ENCODE measurements at places on chromosomes 3 and 15.

- no peak for DNase-seq
These were observed 28.9 kb upstream of the ZNF385D start for GRCh38 chr3:21779909-21780308.

DNA sequence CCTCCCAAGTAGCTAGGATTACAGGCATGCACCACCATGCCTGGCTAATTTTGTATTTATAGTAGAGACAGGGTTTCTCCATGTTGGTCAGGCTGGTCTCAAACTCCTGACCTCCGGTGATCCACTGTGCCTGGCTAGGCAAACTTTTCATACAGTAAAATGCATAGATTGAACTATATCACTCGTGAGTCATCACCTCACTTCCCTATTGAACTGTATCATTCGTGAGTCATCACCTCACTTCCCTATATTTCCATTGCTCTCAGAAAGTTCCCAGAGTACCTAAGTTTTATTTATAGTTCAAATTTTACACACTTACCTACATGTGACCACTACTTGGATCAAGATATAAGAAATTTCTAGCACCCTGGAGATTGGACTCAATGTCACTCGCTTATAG, 73.6 kb upstream of the ACAD9 start:
- no peak for DNase-seq

DNA sequence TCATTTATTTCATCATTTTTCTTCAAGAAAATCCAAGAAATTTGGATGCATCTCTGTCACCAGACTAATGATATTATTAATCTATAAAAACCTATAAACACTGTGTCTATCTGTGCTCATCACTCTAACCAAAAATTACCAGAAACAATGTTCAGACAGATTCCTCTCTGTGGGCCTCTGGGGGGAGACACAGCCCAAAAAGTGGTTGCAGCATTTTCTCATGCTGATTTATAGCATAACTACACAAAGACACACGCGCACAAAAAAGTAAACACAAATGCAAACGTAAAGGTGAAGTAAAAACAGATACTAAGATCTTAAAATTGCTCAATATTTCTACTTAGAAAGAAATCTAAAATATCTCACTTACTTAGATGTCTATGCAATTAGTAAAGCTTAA, 976.0 kb downstream of the GBE1 start:
- DNase-seq: no peak

GRCh38 chr3:185361920-185362319, 1.0 kb upstream of the MAP3K13 start:
- DNase-seq: peak; percentile 9

DNA sequence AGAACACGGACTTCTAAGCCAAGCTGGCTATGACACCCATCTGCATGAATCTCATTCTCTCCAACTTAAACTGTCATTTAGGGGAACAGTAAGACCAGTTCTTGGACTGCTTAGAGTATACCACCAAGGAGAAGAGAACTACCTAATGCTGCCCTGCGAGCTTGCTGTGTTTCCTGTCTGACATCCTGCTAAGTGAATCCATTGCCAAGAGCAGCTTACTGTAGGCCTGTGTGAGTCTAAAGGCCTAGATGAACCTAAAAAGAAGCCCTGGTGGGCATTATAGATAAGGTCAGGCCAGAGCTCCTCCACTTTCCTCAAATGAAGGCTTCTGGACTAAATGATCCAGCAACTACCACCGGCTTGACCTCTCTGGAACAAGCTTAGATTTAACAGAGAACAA, 15.0 kb downstream of the LZTFL1 start:
- no peak for DNase-seq

GRCh38 chr3:87287011-87287410, 10.6 kb upstream of the POU1F1 start:
- DNase-seq: peak; percentile 57

- DNase-seq: peak; percentile 65
These were observed 101.6 kb upstream of the ANKRD28 start for GRCh38 chr3:15899388-15899787.

- DNase-seq: no peak
These were observed 57.9 kb upstream of the C2CD4B start for GRCh38 chr15:62223020-62223419.

DNA sequence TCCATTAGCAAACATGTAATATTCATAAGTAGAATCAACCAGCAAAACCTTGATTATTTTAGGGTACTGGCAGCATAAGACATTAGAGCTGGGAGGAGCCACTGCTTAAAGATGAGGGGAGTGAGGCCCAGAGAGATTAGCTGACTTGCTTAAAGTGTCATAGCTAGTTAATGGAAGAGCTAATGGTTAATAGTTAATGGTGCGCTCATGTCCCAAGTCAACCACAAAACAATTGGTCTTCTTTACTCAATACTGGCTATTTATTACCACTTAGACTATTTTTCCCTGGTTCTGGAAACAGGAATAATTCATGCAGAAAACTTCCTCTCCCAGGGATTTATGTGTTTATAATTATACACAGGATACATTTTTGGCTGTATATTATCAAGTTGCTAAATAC, 33.1 kb downstream of the EIF4E3 start:
- DNase-seq: peak; percentile 40

DNA sequence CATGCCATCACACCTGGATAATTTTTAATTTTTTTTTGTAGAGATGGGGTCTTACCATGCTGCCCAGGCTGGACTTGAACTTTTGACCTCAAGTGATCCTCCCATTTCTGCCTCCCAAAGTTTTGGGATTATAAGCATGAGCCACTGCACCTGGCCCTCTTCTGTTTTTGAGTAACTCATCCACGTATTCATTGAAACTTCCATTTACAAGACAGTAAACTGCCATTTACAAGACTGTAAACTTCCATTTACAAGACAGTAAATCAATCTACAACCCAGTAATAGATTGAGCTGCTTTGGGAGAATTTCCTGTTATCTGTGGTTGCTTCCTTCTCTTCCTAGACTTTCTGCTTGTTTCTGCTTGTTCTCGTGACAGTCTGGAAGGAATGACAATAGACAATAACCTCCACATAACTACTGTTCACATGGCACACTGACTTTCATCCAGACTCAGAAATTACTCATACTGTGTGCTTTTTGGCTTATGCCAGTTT, 114.7 kb upstream of the CCNL1 start:
- DNase-seq: no peak

Measured in kidney glomerular epithelial cell (primary cell).